ENCODE measurements at places on chromosomes 5 and 9. TPM values are rescaled to one million over a fixed set of nuclear protein-coding genes. Genes with fewer than 3 reads are reported as not detected.

The GMCL2 gene
- total RNA-seq: not detected

The GM2A gene
- 119 TPM for total RNA-seq

The KIAA0825 gene
- total RNA-seq: 1.4 TPM

The TIFAB gene
- total RNA-seq: not detected

The GALT gene
- 39.3 TPM for total RNA-seq

The C9orf43 gene
- total RNA-seq: 0.08 TPM

The NDUFA8 gene
- 70.2 TPM for total RNA-seq

The LTC4S gene
- total RNA-seq: 0.23 TPM

The STARD4 gene
- total RNA-seq: 87.0 TPM

The PCDHB15 gene
- total RNA-seq: 0.04 TPM

The PCDHGC5 gene
- 1.2 TPM for total RNA-seq

The OR1L1 gene
- not detected for total RNA-seq

The SYK gene
- 3.4 TPM for total RNA-seq

The PCDHA9 gene
- not detected for total RNA-seq

The TEK gene
- total RNA-seq: 0.23 TPM

The BTNL8 gene
- total RNA-seq: not detected
